ENCODE measurements at places on chromosomes 1 and 21.
A peak's percentile ranks its signal among the peaks of the same experiment; 100 is the strongest.

- DNase-seq: no peak
Measured at GRCh38 chr21:34797201-34797525, 128.4 kb downstream of the CLIC6 start.

- DNase-seq: no peak
Measured at GRCh38 chr1:58143972-58144697, 402.4 kb downstream of the OMA1 start.

- DNase-seq: no peak
Measured at GRCh38 chr1:3464649-3465025, 10.2 kb downstream of the ARHGEF16 start.

DNA sequence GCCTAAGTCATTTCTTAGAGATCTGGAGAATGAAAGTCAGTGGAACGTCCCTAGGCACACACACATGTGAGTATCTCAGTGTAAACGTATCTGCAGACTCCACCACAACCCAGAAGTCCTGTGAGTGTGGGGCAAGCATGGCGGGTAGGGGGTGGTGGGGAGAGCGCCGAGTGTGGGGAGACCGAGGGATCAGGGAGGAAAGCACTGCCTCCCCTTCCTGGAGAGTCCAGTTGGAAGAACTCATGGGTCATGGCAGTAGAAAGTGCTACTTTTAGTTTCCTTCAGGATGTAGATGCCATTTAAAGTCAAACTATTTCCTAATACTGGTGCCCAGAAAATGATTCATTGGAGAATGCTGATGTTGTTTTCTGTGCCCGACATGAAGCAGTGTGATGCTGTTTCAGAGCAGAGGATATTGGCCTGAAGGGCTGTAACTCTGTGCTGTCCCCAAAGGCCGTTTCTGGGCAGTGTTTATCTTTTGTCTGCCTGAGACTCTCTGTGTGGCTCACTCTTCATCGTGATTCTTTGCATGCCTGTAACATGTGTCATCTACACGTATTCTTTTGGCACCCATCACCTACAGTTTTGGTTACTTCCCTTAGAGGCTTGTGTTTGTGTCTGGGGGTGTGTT, 45.7 kb upstream of the TSPAN2 start:
- peak; percentile 81 for DNase-seq

DNA sequence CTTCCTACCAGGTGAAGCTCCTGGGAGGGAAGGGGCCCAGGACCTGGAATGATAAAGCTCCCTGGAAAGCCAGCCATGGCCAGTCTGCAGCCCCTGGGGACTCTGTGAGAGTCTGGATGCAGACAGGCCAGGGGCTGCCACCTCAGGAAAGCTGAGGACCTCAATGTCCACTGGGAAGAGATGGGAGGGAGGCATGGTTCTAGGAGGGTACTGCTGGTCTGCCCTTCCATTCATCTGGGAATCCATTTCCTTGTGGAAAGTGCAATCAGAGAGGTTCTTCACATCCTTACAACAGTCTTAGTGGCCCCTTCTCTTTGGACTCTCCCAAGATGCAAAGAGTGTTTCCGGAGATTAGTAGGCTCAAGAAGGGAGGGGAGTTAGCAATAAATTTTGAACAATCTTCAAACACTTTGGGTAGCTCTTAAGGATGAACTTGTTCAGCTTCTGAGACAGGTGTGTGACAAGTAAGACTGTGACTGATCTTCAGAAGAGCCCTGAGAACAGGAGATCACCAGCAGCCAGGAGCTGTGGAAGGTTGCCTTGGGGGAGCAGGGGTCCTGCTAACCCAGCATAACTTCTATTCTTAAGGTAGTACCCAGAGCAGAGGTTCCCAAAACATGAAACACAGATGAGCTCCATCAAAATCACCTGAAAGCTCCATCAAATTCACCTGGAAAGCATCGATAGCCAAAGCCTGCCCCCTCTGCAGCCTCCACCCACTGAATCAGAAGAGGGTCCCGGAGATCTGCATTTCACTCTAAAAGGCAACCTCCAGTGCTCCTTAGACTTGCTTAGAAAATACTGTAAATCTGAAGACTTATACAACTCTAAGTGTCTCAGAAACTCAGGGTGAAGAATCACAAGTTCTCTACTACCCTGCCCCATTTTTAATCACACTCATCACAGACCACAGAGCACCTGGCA, 616 bp upstream of the LAX1 start:
- no peak for DNase-seq

DNA sequence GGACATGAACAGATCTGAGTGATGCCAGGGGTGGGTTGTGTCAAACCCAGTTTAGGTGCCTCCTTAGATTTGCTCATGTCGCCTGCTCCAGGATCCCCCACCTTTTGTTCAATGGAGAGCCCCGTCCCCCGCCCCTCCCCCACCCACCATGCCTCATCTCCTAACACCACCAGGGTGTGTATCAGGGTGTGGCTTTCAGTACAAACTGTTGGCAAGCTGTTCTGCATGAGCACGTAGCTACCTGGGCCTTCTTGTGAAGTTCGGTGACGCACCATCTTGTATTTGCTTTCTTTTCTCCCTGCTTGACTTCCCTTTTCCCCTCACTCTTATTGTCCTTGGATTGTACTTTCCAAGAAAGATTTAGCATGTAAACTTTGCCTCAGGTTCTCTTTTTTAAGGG, 94.8 kb downstream of the EBNA1BP2 start:
- DNase-seq: no peak

Data from fibroblast of pulmonary artery (primary cell).